ENCODE measurements at places on chromosomes 7 and 10.

- DNase-seq = no peak
Observed at GRCh38 chr10:16975188-16975587, 154.4 kb downstream of the CUBN start.

GRCh38 chr10:102327641-102328040 lies 67.9 kb upstream of the NFKB2 start:
- DNase-seq = no peak

DNA sequence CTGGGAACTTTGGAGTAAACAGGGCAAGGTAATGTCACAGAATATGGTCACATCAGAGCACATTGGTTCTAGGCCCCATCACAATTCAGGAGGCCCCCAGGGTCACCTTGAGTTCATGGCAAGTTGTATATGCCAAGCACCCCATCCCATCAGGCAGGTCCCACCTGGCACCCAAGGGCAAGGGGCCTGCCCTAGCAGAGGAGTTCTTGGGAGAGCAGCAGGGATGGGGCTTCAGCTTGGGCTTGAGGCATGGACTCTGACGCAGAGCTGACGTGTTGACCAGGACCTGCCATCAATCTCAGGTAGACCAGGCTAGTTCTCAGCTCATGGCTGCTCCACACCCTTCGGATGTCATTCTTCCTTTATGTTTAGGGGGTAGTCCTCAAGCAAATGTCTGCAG lies 20.9 kb downstream of the PLAC9 start:
- DNase-seq = no peak

DNA sequence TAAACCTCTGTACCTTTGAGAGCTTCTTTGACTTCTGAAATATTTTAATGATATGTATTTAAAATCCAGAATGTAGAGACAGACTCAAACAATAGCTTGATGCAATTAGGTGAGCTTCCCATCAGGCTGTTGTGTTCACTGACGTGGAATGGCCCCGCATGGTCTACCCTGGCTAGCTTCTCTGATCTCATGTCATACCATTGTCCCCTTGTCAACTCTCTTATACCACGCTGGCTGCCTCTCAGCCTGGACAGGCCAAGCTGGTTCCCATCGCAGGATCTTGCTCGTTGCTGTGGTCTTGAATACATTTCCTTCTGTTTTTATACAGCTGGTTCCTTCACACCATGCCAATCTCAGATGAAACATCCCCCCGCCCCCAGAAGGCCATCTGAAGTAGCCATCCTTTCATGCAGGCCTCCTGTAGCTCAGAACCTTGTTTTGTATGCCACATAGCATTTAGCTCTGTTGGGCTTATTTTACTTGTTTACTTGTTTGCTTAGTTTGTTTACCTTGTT lies 84.2 kb downstream of the FANK1 start:
- no peak for DNase-seq

GRCh38 chr7:55108401-55108800 lies 89.6 kb downstream of the EGFR start:
- DNase-seq = no peak

GRCh38 chr7:17940302-17940883 lies at the start of gene SNX13:
TSS of gene SNX13 (minus strand) at chr7:17940494. CDS start at chr7:17940295, 199 bp downstream.
- DNase-seq = peak; percentile 83

- DNase-seq = no peak
Observed at GRCh38 chr10:80924063-80924952, 386.6 kb downstream of the SH2D4B start.

- no peak for DNase-seq
Observed at GRCh38 chr7:49099587-49100326, 175.4 kb downstream of the CDC14C start.

DNA sequence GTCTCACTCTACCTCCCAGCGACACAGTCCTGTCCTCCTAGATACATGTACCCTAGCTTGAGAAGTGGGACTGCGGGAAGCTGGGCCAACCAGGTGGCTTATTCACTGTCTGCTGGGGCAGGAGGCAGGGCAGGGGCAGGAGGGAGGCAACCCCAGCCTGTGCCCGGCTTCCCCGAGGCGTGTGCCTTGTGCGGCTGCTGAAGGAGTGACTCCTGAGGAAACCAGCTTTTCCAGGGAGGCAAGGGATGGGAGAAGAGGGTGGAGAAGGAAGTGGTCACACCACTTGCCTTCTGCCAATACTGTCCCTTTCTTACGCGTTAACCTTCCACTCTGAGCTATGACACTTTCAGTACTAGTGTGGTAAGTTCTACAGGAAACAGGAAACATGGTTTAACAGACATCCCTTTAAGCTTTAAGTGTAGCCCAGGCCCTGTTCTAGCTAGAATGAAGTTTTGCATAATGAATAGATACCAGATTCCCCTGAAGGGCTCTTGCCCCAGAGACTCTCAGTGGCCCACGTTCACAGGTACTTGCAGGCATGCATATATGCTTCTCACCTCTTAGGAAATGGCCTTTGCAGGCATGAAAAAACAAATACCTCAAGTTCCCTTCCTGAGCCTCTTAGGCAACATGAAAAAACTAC lies 40.6 kb downstream of the SYPL1 start:
- peak; percentile 29 for DNase-seq

- DNase-seq = no peak
Observed at GRCh38 chr7:27165089-27165995, at the start of gene HOXA9. TSS of gene HOXA9 (minus strand) at chr7:27165537. CDS start at chr7:27165457, 80 bp downstream.

DNA sequence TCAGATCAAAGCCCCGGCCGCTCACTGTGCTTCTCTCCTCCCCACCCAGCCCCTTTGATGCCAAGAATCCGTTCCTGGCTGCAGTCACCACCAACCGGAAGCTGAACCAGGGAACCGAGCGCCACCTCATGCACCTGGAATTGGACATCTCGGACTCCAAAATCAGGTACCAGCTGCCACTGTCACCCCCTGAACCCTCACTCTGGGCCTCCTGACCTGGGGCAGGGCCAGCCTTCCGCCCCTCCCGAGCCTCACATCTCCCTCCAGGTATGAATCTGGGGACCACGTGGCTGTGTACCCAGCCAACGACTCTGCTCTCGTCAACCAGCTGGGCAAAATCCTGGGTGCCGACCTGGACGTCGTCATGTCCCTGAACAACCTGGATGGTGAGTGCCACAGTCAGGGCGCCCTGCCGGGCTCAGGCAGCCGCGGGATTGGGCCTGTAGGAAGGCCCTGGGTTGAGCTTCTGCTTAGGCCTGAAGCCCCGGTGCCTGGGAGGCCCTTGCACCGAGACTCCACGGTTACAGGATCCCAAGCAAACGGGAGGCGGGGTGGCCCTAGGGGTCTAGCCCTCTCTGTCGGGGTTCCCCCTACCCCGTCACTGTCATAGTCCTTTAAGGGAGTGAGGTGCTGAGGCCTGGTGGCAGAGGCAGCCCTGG lies 10.8 kb downstream of the TMEM120A start:
- DNase-seq = no peak

DNA sequence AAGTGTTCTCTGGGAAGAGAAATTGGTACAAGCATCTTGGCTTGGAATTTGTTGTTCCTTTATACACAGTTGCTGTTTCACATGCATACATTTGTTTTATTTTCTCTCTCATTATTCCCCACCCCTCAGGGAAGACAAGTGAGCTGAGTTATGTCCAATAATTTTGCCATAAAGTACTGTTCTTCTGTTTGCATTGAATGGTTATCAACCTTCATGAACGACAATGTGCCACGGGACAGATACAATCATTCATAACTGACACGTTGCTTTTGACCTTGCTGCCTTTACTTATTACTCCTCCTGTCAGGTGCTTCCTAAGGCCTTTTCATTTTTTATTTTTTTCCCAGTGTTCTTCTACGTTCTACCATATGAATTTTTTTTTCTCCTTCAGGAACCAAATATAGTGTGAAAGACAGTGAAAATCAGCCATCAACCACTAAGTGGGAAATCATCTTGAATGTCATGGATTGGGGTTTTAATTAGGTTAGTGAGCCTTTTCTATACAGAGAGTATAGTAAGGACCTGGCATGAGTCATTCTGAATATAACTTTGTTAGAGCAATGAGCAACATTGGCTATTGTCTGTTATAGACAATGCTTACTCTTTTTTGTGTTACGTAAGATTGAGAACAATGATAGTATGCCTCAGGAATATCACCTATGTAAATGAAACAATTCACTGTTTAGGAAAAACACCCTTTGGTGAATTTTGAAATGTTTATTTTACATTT lies 383.2 kb downstream of the MALRD1 start:
- DNase-seq = no peak

GRCh38 chr10:21065621-21066248 lies 168.6 kb upstream of the NEBL start:
- no peak for DNase-seq

DNA sequence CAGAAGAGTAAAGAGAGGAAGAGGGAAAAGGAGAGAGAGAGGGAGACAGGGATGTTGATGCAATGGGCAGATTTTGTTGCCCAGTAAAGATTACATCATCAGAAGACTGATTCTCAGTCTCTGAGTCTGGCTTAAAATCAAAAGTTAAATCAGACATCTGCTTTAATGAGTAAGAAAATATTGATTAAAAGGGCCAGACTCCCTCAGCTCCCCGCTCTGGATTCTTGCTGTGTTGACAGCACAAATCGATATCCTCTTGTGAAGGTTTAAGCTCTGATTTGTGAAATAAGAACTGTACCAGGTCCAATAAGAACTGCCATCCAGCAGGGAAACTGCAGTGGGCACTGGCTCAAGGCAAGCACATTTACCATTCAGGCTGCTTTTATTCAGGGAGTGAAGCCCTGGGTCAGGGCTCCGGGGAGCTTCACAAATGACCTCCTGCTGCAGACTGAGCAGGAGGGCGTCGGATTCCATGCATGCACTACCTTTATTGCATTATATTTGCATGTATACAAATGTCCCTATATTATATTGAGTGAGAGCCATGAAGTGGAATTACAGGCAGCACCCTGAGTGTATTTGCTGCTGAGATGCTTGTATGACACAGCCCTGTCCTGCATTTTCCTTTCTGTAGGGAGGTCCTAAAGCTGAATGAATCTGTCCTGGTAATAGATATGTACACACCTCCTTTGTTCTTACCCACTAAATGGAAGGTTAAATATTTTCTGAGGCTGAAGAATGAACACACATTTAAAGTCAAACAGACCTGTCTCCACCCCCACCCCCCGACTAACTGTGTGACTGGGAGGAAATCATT lies 401.5 kb downstream of the REEP3 start:
- no peak for DNase-seq

- DNase-seq = no peak
Observed at GRCh38 chr10:126638542-126638941, 32.0 kb downstream of the C10orf90 start.

DNA sequence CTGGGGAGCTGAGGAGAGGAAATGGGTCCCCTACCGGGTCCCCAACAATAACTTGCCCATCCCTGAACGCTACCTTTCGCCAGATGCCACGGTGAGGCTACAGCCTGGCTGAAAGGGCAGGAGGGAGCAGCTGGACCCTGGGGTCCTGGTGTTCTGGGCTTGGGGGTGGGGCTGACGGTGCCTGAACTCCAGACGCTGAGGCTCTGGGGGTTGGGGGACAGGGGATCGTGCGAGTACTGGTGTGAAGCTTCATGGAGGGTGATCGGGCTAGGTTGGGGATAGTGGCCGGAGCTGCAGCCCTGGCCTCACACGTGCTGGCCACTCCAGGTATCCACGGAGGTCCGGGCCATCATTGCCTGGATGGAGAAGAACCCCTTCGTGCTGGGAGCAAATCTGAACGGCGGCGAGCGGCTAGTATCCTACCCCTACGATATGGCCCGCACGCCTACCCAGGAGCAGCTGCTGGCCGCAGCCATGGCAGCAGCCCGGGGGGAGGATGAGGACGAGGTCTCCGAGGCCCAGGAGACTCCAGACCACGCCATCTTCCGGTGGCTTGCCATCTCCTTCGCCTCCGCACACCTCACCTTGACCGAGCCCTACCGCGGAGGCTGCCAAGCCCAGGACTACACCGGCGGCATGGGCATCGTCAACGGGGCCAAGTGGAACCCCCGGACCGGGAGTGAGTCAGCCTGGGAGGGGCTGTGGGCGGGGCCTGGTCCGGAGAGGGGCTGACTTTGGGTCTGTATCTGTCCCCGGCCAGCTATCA lies 8.3 kb downstream of the AEBP1 start:
- DNase-seq = no peak

DNA sequence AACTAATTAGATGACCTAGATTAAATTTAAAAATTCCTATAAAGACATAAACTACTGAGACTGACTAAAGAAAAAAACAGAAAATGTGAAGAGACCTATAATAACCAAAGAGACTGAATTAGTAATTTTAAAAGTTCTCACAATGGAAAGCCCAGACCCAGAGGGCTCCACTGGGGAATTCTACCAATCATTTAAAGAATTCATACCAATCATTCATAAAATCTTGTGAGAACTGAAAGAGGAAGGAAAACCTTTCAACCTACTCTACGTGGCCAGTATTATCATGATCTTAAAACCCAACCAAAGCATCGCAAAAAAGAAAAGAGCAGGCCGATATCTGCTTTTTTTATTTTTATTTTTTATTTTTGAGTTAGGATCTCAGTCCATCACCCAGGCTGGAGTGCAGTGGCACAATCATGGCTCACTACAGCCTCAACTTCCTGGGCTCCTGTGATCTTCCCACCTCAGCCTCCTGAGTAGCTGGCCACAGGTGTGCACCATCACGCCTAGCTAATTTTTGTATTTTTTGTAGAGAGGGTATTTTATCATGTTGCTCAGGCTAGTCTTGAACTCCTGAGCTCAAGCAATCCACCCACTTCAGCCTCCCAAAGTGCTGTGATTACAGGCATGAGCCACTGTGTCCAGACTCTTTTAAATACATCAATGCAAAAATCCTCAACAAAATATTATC lies 48.6 kb downstream of the DGKI start:
- no peak for DNase-seq

DNA sequence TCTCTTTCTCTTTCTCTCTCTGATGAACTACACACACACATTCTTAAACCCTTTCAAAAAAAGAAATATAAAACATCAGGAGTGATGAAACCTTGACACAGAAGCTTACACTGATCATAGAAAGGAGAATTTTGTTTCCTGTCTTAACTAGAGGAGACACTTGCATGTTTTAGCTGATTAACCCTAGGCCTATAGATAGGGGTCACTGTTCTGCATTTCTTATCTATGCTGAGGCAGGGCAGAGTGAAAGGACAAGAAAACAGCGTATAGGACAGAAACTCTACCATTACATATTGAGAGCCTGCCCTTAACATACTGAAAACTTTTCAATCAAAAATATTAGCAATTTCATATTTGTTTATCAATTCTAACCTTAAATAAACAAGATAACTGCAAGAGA lies 680.6 kb upstream of the MBL2 start:
- DNase-seq = no peak

DNA sequence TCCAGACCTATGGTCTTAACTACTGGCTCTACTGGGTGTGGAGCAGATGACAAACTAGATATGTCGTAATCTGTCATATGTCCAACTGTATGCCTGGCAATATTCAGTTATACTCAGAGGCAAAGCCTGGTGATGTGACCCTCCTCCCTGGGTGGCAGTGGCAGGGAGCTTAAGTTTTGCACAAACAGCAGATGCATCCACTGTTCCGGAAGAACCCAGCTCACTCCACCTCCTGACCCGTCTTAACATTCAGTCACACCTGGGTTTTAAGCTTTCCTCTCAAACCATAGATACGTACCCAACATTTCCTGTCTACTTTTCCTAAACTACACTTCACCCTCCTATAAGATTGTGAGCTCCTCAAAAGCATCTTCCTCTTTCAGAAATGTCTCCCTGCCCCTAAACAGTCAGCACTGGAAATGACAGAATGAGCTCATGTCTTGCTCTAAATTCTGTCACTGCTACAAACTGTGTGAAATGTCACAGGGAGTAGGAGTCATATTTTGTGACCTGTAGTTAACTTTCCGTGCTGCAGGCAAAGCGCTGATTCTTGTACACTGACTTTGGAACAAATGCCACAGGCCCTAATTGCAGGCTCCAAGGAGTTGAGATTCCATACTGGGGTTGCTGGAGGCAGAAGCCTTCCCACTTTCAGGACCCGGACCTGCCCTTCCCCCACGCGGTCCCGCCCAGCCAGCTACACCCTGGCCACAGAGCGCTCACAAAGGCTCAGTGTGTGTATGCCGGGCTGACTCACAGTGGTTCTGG lies 23.9 kb downstream of the SCD start:
- DNase-seq = no peak
